Activated T-helper 1 cell treated with anti-CD3 and anti-CD28 coated beads, Interleukin-12 subunit alpha, Interleukin-12 subunit beta, Interleukin-2, Interleukin-4 antibody, amounts not matched to agents 30 ng/mL and 10 ng/mL and 1 ng/mL, durations not matched to agents 14 hours and 24 hours and 36 hours (primary cell): ENCODE measurements at places on chromosomes 12 and 14. TPM values are rescaled to one million over a fixed set of nuclear protein-coding genes. Genes with fewer than 3 reads are reported as not detected.

GRCh38 chr14:52917735-52918134, 33.1 kb downstream of the FERMT2 start:
- no peak overlapping the region for H3K27ac ChIP-seq
- DNase-seq, result no peak
- H3K27me3 ChIP-seq, result no peaks in the 10 kb centered on the region
- peaks cover 2% of the 10 kb centered on the region for H3K36me3 ChIP-seq

- H3K36me3 ChIP-seq, result no peaks in the 10 kb centered on the region
- H3K4me1 ChIP-seq, result peaks cover 11% of the 10 kb centered on the region
- peak overlapping the region; percentile 30 for H3K4me3 ChIP-seq
- peak overlapping the region; percentile 18 for H3K27ac ChIP-seq
Measured at GRCh38 chr12:113422886-113423669, 898 bp downstream of the SDSL start.

The GAS2L3 gene
- total RNA-seq, result 0.86 and 1.0 TPM in 2 replicates

The FITM1 gene
- total RNA-seq, result 0.26 TPM in 1 of 2 replicates, not detected in the other

The GARIN6 gene
- not detected in 2 replicates for total RNA-seq

The GLI1 gene
- total RNA-seq, result 1.5 and 2.5 TPM in 2 replicates
